ENCODE measurements at places on chromosomes 6 and 20.

DNA sequence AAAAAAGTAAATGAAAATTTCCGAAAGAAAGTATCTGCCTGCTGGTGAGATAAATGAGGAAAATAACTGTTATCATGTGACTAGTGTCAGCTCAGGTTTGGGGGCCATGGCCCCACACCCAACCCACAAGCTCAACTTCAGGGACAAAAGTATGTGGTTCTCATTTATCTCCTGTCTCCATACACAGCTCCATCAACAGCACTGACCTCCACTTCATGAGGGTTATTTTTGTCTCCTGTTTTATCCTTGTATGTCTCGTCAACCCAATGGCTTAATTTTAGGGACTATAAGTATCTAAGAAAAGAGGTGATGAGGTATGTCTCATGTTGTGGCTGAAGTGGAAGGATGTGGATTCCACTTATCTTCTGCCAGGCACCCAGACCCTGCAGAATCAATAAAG is 271.6 kb upstream of the RIN2 start:
- no peak for DNase-seq

GRCh38 chr20:57250607-57251343 is 15.7 kb downstream of the BMP7 start:
- DNase-seq, result no peak

DNA sequence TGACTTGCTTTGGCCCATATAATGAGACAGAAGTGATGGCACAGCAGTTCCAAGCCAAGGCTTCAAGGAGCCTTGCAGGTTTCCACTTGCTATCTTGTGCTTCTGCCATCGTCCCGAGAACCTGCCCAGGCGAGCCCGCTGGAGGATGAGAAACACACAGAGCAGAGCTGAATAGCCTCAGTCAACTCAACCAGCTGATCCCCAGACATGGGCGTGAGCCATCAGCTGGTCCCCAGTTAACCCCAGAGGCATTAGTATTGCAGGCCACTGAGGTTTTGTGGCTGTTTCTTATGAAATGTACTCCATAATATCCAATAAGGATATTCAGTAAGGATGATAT is 81.7 kb upstream of the SHLD1 start:
- DNase-seq, result no peak

- no peak for DNase-seq
These were observed 671.2 kb downstream of the COL12A1 start for GRCh38 chr6:74534465-74535211.

DNA sequence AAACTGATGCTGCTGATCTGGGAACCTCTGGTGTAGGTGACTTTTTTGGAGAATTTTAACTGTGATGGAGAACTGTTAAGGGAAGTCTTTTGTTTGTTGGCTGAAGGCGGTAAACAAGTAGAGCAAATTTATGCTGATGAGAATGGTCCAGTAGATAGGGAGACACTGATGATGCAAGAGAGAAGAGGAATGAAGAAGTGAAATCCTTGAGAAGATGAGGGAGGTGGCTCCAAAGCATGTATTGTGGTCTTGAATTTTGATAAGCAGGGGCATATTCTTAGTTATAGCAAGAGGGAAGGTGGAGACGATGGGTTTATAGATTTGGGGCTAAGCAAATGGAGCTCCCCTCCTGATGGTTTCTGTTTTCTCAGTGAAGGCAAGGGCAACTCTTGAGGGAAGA is 22.0 kb downstream of the MAPK14 start:
- no peak for DNase-seq

GRCh38 chr20:36010825-36011224 is 42.4 kb downstream of the CNBD2 start:
- DNase-seq, result no peak

DNA sequence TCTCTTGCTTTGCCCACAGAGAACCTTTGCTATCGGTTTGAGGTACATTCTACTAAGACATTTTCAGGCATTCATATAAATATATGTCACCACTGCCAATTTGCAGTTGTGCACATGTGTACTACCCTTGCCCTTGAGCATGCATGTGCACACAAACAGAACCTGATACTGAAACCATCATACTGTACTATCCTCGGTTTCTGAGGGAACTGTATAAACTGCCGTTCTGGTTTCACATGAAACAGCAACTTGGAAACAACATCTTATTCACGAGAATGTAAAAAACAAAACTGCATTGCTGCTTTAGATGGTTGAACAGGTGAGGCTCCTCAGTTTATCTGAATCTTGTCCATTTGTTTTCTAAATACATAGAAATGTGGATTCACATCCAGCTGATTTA is 151.2 kb upstream of the TMEM170B start:
- no peak for DNase-seq

DNA sequence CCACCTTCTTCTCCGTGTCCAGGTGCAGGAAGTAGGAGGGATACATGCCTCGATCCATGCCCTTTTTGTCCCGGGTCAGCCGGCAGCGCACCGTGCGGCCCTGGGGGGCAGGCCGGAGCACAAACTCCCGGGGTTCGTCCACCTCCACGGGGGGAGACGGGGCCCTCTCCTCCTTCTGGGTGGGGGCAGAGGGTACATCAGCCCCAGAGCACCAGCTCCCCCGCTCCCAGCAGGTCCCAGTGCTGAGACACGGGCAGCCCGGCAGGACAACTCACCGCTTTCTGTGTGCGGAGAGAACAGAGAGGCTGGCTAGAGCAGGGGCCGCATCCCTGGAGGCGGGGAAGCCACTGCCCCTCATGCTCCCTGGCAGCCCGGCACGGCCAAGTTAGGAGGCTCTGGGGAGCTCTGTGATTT is 6.7 kb downstream of the TULP1 start:
- no peak for DNase-seq

GRCh38 chr6:117440706-117441525 is 15.2 kb upstream of the ROS1 start:
- DNase-seq, result no peak

GRCh38 chr6:7881765-7882500 is 28.7 kb downstream of the TXNDC5 start:
- DNase-seq, result no peak

DNA sequence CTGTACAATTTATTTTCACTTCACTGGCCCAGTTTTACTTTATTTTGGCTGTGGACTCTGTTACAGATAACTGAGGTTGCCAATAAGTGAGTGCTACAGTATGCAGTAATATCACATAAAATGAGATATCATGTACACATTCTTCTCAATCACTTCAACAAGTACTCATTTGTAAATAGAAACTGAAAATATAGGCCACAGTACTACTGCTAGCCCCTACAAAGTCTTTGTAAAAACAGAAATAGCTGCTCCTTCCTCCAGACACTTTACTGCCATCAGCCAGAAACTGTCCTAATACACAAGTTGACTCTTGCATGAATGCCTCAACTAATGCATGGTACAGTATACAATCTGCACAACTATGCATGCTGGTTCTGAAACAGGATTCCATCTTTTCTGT is 9.2 kb downstream of the DTNBP1 start:
- no peak for DNase-seq

DNA sequence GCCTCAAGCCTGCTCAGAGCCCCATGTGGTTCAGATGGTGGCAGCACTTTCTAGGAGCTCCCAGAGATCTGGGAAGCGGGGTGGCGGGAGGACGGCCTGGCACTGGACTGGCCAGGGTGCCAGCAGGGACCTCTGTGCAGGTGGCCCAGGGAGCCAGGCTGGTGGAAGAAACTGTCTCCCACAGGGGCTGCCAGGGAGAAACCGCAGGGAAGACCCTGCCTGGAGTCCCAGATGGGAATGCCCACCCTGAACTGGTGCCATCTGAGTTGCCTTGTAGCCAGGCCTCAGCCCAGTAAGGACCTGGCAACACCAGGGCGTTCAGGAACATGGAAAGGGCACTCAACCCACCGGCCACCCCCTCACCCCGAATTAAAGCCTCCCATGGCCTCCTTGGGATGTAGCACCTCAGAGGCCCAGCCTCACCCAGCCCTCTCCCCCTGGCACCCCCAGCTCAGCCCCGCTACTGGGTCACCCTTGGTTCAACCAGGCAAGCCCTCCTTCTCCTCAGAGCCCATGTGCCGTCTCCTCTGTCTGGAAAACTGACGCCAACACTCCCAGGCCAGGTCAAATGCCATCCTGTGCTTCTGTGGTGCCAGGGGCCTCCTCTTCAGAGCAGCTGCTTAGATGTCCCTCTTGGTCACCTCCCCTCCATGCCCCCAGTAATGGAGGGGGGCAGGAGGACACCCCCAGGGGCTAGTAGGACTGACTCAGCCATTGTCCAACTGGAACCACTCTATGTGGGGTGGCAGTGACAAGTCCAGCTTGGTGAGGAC is 5.9 kb upstream of the C20orf144 start:
- no peak for DNase-seq

DNA sequence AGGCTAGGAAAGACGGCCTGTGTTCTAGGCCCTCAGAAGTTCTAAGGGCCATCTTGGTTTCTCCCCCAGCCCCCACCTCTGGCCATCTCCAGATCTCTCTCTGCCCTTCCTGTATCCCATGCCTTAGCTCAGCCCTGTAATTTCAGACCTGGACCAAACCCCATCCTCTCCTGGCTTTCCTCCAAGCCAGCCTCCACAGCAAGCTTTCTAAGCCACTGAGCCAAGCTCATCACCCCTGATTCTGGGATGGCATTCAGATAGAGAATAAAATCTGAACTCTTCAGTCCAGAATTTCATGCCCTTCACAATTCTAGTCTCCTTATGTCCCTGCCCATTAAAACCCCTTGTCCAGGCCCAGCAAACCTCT is 18.9 kb upstream of the CCM2L start:
- no peak for DNase-seq

- DNase-seq, result no peak
These were observed 14.1 kb upstream of the PPARD start for GRCh38 chr6:35328108-35328723.

DNA sequence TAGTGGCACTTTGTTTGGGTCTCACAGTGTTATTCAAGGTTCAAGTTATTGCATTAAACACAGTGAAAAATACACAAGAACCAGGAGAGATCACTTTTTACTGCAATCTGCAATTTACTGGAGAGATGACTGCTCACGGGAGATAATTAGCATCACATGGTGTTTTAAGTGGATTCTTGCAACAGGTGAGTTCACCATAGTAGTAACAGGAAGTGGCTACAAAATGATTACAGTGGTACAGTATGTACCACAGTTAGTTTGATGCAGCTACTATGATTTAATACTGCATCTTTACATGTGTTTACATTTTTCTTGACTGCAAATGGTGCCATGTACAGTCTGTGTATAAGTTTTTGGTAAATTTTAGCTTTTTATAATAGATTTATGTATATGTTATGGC is 96.5 kb upstream of the SCP2D1 start:
- no peak for DNase-seq

GRCh38 chr20:8542110-8542486 is 410.0 kb downstream of the PLCB1 start:
- DNase-seq, result no peak

DNA sequence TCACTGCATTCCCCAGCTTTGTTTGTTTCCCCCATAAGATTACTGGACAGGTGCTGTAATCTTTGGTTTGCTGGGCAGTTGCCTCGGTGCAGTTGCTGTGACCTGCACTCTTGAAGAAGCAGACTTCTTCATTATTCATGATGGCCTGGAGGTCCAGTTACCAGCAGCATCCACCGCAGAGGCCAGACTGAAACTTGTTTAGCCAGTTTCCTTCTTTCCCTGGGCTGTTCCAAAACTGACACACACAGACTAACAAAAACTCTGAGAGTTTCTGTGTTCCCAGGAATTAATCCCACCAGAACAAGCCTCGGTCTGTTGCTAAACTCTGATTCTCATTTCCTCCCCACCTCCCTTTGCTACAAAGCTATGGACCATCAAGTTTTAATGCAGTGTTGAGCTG is 144.1 kb downstream of the QRSL1 start:
- DNase-seq, result no peak

GRCh38 chr6:16840291-16840690 is 79.0 kb upstream of the ATXN1 start:
- DNase-seq, result no peak

DNA sequence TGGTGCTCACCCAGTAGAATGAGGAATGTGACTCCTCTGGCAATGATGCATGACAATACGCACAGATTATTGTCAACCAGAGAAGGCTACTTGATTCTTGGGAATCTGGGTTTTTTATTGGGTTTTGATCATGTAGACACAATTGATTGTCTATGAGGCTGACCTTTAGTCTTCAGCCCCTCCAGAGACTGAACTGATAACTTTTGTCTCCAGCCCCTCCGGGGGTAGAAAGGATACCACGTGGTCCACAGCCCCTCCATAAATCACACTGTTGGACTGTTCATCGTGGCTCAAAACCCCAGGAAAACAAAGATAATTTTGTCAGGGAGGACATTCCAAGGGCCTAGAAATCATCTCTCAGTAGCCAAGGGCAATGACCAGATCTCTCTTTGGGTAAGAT is 57.5 kb upstream of the ADGRF5 start:
- DNase-seq, result no peak

DNA sequence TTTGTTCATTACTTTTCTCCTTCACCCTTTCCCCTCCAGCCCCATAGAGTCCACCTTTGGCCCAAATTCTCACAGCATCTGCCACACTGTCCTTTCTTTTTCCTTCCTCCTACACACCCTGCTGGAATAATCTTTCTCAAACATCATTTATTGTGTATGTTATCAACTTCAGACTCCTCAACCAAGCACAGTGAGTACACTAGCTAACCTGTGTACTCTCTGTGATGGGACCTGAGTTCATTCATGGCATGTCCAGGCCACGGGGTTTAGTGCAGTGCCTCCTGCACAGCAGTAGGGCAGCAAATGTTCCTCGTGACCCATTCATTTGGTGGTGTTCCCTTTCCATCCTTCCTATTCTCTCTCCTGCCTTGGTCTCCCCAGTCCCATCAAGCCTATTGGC is 7.1 kb upstream of the ARMC12 start:
- no peak for DNase-seq

GRCh38 chr20:63714858-63715257 is 7.0 kb downstream of the ZGPAT start:
- no peak for DNase-seq

GRCh38 chr6:322940-323729 is 30.8 kb downstream of the DUSP22 start:
- DNase-seq, result no peak

DNA sequence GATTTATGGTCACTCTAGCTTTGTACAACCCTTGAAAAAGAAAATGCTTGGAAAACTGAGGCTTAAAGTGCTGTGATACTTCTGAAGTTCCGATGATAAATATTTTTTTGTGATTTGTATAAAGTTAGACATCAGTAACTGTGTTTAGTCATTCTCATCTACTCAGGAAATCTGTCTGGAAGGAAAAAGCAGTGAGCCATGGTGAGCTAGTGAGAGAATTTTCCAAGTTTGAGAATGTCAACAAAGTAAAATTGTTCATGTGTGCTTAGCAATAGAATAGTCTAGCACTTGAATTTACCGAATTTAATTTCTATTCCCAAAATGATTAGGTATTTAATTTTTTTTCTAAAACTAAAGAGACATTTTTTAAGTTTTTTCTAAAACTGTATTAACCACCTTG is 41.3 kb upstream of the PLCB4 start:
- no peak for DNase-seq

GRCh38 chr6:43926634-43927531 is 156.9 kb downstream of the VEGFA start:
- no peak for DNase-seq

DNA sequence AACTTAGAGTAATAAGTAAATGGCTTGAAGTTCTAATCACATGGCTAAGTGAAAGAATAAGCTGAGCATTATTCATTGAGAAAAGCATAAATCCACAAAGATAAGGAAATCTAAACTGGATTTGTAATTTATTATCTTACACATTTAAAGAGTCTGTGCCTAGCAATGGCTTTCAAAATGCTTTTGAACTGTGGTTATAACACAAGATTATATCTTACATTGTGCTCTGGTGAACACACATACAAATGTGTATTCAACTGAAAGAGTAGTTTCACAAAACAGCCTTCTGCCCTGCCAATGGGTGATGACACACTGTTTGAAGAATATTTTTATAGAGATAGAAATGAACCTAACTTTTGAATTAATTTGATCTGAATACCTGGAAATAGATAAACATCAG is 83.3 kb downstream of the AFDN start:
- no peak for DNase-seq
